ENCODE measurements at places on chromosomes 1 and 21. TPM values are rescaled to one million over a fixed set of nuclear protein-coding genes. Genes with fewer than 3 reads are reported as not detected.

IL22RA1 gene
- total RNA-seq = not detected

DNA sequence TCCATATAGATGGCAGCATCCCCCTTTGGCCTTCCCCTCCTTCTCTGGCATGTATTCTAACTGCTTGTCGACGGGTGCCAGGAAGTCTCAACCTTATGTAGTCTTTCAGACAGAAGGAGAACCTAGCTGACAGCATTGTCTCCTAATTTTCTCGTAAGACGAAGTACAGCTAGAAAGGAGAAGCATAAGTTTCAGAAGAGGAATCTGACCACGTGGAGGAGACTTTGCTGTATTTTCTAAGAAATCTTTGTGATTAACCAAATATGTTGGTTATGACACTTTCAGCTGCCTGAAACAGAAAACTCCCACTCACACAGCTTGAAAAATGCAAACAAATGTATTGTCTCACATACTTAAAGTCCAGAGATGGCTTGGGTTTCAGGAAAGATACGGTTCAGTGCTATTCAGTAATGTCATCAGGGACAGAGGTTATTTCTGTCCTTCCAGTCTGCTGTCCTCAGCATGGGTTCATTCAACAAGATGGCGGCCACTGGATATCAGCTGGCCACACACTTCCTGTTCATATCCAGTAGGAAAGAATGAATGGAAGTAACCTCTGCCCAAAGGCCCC lies 109.5 kb upstream of the ZNF648 start:
- DNase-seq = no peak

DNA sequence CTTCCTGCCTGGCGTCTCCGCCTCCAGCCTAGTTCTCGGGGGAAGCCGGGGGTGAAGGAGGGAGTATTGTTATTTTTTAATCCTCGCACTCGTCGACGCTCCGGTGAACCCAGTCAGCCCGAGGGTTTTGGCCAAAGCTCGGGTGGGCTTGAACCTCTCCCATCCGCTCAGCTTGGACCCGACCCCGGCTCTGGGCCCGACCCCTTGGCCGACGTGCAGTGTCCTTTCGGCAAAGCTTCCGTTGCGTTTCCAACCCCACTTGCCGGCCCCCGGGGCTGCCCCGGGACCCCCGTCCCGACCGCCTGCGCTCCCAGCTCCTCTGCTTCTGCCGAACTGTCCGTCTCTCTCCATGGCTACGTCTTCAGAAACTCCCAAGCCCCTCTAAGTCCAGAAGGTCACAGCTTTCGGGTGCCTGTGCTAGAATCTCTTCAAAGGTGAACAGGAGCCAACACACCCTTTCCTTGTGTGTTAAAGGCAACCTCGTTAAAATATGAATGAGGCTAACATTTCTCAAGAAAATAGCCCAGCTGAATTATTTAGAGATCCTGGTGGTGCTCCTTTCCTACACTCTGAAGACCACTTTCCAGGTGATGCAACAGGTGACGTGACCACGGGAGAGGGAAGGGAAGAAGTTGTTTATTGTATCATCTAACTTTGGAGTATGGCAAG lies 647 bp downstream of the DESI2 start:
- DNase-seq = no peak

GRCh38 chr21:45224189-45224938 lies 63.3 kb downstream of the POFUT2 start:
- DNase-seq = no peak

PDZK1IP1 gene
- not detected for total RNA-seq

OLIG2 gene
- total RNA-seq = not detected

GRCh38 chr1:40014812-40015594 lies 25.5 kb upstream of the CAP1 start:
- no peak for DNase-seq

DNA sequence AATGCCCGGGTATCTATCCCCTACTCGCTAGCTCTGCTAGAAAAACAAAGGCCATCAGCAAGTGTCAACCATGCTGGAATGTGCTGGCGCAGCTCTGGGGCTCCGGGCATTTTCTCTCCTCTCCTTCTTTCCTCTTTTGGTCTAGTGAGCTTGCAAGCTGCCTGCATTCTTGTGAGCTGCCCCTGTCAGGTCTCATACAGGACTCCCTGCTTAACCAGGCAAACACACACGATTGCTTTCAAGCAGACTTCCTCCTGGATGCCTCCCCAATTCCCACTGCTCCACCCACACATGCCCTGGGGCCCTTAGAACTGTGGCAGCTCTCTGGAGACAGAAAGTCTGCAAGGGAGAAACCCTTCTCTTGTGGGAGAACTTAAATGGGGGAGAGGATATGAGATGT lies 35.7 kb upstream of the SUCO start:
- DNase-seq = no peak

DNA sequence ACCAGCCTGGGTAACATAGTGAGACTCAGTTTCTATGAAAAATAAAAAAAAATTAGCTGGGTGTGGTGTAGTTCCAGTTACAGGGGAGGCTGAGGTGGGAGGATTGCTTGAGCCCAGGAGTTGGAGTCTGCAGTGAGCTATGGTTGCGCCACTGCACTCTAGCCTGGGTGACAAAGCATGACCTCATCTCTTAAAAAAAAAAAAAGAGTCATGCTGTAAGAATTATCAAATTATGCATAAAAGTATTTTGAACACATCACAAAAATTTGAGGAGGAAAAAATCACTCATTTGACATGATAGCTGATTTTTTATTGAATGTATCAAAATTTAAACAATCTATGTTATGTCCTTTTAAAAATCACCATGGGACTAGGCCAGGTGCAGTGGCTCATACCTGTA lies 17.8 kb downstream of the CCDC30 start:
- DNase-seq = no peak

DNA sequence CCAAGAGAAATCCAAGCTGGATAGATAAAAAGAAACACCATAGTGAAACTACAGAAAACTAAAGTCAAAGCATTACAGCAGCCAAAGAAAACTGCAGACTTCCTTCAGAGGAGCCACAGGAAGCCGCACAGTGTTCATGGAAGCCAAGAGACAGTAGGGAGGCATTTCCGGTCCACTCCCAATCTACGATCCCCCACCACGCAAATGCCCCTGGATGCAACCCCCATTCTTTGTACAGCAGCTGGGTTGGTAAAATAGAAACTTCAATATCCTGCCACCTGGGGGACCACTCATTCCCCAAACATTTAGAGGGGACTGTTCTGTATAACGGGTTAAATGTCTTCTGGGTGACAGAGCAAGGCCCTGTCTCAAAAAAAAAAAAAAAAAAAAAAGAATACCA lies 43.9 kb upstream of the TSPEAR start:
- DNase-seq = no peak

Measured in gastrocnemius medialis (tissue), 4 donors.